ENCODE measurements at places on chromosomes 11 and 22. TPM values are rescaled to one million over a fixed set of nuclear protein-coding genes. Genes with fewer than 3 reads are reported as not detected.

DNA sequence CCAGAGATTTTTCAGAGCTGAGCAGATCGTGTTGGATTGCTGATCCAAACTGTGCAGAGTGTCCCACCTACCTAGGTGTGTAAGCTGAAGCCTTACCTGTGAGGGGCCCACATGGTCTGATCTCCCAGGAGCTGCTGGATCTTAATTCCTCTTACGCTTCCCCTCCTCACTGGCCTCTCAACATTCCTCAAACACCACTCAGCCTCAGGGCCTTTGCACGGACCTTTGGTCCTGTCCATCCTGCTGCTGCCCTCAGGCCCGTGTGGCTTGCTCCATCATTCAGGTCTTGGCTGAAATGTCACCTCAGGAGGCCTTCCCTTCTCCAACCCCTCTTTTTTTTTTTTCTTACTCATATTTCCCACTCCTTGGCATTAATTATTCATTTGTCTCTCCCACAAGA lies 21.1 kb upstream of the RAB1B start:
- no peak for DNase-seq

GRCh38 chr11:116110802-116111201 lies 606.6 kb upstream of the CADM1 start:
- no peak for DNase-seq

DNA sequence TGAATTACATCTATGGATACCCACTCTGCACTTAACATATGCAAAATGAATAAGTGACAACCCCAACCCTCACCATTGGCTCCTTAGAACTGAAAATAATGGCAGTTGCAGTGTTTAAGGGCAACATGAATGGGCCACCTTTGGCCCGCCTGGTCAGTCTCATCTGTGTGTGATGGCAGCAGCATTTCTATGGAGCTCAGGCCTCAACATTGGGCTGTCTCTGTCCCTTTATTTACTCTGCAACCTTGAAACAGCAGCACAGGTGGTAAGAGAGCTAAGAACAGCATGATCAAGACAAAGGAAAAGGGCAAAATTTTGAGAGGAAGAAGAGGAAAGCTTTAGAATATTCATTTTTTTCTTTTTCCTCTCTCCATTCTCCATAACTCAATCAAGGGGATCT lies 38.3 kb upstream of the TMEM135 start:
- no peak for DNase-seq

The EXT2 gene
- total RNA-seq, result 71.5 TPM

The TOMM22 gene
- 114 TPM for total RNA-seq

- DNase-seq, result peak; percentile 77
Measured at GRCh38 chr22:27719535-27720227, 81.9 kb downstream of the MN1 start.

- DNase-seq, result no peak
Measured at GRCh38 chr11:61056571-61056970, 45.7 kb upstream of the CD5 start.

DNA sequence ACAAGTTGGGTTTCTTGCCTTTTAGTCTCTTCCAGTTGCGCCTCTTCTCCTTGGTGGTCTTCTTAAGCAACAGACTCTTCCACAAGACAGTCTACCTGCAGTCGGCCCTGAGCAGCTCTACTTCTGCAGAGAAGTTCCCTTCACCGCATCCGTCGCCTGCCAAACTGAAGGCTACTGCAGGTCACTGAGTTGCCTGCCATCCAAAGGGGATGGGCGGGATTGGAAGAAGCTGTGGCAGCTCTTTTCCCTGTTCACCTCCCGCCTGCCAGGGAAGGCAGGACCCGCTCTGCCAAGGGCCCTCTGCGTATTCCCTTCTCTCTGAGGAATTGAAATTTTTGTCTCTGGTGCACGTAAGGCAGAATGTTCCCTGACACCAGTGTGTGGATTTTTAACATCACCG lies 9.2 kb upstream of the STT3A start:
- no peak for DNase-seq

The OR5F1 gene
- total RNA-seq, result not detected

The APOL5 gene
- not detected for total RNA-seq

GRCh38 chr11:33539751-33540150 lies 160.9 kb downstream of the C11orf91 start:
- DNase-seq, result no peak

GRCh38 chr11:78201096-78201818 lies 12.5 kb downstream of the USP35 start:
- DNase-seq, result peak; percentile 29

The TUBA8 gene
- 0.56 TPM for total RNA-seq

DNA sequence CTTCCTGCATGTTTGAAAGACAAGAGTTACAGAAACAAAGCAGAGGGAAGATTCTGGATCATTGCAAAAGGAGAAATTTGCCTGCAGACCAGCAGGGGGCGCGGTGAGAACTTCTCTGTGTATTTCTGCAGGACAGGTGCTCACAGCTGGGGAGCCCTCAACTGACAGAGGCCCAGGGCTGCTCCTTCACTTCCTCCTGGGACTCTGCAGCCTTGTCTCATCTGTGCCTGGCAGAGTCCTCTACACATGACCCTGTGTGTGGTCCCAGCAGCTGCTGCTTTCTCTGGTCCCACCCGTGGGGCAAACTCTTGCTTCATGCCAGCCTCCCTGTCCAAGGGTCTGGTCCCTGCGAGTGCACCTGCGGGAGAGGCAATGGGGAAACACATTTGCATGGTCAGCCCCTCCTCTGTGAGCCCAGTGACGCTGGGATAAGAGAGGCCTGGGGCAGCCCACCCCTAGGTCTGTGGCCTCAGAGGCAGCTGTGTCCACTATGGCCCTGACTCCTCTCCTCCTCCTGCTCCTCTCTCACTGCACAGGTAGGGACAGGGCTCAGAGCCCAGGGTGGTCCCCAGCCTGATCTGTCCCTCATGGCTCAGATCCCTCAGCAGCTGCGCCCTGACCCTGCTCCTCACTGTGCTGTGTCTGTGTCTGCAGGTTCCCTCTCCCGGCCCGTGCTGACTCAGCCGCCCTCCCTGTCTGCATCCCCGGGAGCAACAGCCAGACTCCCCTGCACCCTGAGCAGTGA lies 43.2 kb upstream of the VPREB1 start:
- DNase-seq, result peak; percentile 58

GRCh38 chr11:134244593-134244992 lies 8.6 kb downstream of the THYN1 start:
- peak; percentile 52 for DNase-seq

- no peak for DNase-seq
Measured at GRCh38 chr11:113556036-113556435, 80.8 kb upstream of the DRD2 start.

- DNase-seq, result no peak
Measured at GRCh38 chr11:120091121-120091520, 46.8 kb downstream of the TRIM29 start.

Data from Caco-2 (cell line).